Urothelium cell line (cell line): ENCODE measurements at places on chromosomes 4 and X.
A peak's percentile ranks its signal among the peaks of the same experiment; 100 is the strongest.

DNA sequence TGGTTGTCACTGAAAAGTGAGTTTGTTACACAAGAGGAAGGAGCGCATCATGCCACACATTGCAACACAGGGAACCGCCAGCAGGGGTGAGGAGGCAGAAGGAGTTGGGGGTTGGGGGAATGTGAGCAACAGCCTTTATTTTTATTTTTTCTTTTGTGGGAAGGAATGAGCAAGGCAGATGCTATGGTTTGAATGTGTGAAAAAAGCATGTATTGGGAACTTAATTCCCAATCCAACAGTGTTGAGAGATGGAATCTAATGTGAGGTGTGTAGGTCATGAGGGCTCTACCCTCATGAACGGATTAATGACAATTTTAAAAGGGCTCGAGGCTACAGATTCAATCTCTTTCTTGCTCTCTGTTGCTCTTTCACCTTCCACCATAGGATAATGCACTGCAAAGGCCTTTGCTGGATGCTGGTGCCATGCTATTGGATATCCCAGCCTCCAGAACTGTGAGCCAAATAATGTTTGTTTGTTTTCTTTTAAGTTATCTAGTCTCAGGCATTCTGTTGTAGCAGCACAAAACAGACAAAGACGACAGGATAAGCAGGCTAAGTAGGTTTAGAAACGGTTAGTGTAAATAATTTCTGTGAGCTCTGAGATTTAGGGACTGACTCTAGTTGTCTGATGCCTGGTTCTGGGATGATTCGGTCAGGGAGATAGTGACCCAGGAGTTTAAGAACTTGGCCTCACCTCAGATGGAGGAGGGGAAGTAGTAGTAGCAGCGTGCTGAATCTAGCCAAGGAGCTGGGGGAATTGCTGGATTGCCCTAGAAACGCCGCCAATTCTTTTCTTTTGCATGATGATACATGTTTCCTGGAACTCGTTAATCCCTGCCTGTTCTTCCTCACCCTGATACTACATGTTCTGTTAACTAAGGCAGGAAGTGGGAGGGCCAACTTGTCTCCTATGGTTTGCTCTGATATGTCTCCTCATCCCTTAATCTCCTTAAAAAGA lies 156.6 kb upstream of the CTSO start:
- DNase-seq = peak; percentile 8

GRCh38 chrX:3651277-3651676 lies 62.2 kb downstream of the PRKX start:
- peak; percentile 1 for DNase-seq

DNA sequence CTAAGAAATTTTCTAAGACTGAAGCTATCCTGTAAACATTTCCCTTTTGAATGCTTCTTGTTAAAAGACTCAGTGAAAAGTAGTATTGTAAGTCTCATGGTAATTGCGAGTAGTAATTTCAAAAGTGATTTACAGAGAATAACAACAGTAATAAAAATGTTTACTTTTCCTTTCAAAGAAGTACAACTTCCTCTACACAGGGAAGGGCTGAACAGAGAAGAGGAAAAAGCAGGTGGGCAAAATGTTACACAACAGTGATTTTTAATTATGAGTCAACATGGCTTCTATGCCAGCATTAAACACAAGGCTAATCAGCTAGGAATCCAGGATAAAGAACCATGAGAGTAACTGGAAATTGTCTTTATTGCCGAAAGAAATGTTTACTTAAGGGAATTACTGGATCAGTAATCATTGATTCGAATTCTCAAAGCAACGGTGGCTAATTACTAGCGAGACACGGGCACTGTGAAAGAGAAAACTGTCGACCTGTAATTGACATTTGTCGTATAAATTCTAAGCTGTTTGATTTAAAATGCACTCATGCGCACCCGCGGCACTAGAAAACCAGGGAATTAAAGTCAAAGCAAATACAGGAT lies 15.4 kb downstream of the UTP3 start:
- no peak for DNase-seq

- DNase-seq = peak; percentile 53
These were observed 29.6 kb downstream of the ADH7 start for GRCh38 chr4:99405433-99406115.

DNA sequence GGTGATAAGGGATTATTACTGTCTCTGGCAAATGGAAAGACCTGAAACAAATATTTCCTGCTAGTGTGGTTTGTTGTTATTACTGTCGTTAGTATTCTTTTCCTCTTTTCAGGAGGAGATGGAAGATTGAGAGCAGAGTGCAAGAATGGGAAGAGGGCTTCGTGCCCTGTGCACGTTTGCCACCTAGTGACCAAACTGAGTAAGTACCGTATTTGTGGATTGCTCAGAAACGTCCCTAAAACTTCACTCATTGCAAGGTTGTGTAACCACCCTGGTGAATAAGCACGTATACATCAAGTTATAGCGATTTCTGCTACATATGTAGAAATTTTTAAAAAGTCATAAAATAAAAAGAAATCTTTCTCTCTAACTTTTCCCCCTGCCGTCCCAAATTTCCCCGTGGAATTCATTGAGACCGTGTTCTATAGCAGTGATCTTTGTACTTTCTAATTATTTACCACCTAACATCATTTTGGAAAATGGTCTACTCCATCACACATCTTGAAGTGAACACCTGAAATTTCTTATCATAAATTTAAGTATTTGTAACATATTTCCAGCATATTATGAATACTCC lies 24.3 kb downstream of the LINC00632 start:
- DNase-seq = peak; percentile 11

DNA sequence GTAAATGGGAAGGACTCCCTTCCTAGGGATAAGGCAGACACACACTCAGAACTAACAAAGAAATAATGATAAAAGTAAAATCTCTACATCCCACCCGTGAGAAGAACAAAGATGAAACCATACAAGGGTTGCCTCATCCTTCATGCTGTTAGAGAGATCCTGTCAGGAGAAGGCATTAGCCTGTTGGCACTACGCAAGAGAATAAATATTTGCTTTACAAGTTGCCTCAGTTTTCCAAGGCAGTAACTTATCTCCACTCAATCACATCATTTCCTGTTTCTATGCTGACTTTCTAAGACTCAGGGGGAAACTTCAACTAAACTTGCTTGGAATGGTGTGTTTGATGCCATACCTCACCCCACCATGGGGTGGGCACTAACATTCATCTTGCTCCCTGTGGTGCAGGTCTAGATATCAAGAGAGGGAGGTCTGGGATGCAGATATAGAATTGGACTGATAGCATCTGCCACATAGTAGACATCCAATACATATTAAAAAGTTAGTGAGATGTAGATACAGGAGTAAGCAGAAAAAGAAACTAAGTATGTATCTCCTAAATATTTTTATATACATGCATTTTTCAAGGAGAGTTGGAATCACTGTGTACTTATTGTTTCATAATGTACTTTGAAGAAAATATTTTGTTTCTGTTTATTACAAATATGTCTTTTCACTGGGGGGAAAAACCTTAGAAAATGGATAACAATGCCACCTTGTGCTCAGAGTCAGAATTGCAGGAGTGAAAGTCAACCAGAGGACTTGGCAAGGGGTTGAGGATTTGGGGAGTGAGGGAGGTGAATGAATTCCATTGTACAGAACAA lies 57.2 kb upstream of the BEX4 start:
- peak; percentile 40 for DNase-seq

DNA sequence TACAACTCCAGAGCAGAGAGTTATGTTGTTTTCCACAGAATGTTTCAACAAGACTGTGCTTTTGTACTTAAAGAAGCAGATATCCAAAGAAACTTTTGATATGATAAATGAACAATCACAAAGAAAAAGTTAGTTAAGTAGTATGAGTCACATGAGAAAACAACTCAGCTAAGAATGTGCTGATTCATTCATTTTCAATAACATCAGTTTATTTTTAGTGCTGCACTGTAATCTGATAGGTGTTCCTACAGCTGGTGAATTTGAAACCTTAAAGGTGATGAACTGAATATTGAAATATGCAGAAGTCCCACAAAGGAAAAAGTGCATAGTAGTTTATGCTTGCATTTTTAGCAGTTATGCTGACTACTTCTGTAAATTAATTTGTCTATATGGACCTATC lies 180.3 kb upstream of the TENM3 start:
- DNase-seq = peak; percentile 51
